Umbilical cord (tissue), 2 donors: ENCODE measurements at places on chromosomes 4 and X.

GRCh38 chr4:144732584-144733428 is 86.8 kb downstream of the HHIP start:
- no peak for DNase-seq

- DNase-seq, result peak; percentile 15
Observed at GRCh38 chrX:40530509-40530908, 50.3 kb upstream of the ATP6AP2 start.

DNA sequence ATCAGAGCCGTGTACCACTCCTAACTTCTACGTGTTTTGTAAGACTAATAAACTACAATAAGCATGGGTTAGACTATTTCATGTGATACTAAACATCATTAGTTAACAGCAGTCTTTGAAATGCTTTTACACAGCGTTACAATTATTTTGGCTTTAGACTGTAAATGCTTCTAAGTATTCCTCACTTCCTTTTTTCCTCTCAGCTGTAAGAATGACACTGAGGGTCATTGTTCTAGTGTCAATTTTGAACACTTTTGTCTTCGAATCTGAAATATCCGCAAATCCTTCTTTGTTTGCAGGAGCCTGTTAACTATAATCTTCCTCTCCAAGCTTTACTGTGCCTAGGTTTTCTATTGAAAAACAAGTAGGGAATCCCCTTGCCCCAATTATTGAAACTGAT is 1.5 kb downstream of the ABCE1 start:
- no peak for DNase-seq

DNA sequence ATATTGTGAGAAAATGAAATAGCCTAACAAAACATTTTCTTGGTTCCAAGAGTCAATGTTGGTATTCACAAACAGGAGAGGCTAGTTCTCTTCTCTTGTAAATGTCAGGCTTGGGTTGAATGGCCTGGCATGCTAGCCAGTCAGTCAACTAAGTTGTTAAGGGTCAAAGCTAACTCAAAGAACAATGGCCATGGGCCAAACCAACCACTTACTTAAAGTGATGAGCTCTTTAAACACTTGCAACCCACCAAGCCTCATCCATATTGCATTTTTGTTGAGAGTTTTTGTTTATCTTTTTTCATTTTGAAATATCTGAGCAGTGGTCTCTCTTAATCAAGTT is 394.5 kb downstream of the RAB28 start:
- no peak for DNase-seq

DNA sequence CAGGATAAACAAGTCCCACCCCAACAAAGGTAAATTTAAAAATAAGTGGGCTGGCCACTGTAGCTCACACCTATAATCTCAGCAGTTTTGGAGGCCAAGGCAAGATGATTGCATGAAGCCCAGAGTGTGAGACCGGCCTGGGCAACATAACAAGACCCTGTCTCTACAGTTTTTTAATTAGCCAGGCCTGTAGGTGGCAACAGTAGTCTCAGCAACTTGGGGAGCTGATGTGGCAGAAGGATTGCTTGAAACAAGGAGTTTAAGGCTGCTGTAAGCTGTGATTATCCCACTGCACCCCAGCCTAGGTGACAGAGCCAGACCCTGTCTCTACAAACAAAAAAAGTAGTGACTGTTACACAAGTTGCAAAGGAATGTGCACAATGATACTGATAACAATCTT is 74.6 kb upstream of the FAAH2 start:
- DNase-seq, result no peak

GRCh38 chrX:30278365-30278764 is 30.8 kb downstream of the NR0B1 start:
- no peak for DNase-seq

DNA sequence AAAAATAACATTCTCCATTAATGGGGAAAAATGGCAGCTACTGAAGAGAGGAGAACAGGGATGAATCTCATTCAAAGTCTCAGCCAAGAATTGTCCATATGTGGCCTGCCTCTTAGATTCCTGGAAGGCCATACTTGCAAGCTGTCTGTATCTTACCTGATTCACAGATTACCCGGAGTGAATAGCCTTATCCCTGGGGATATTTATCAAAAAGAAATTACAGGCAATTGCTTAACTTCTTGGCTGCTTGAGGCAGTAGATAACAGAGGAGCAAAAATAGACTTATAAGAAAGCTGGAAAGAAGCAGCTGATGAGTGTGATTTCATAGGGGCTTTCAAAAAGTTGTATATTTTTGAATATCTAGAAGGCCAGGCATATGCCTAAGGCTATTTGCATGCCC is 68.8 kb upstream of the PPP1R2C start:
- DNase-seq, result peak; percentile 43

DNA sequence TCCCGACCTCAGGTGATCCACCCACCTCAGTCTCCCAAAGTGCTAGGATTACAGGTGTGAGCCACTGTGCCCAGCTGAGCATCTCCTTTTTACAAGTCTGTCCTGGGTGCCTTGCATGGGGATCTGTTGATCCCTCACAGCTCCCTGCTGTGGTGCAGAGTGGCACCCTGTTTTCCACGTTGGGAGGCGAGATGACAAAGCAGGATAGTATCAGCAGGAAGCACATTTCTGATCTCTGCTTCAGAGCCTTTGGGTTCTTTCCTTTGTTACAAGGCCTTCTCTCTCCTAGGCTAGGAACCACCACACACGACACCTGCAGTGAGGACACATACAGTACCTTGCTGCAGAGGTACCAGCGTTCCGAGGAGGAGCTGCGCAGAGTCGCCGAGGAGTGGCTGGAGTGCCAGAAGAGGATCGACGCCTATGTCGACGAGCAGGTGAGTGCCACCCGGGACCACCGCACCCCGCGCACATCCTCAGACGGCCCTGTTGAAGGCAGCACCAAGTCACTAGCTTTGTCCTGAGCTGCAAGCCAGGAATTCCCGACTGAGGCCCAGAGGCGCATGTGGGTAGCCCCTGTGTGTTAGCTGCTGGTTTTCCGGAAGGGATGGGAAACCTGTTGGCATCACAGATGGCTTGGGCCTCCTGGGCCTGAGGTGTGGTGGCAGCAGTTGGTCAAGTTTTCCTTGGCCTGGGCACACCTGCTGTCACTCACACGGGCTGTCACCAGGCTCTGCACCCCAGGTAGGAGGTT is 109.6 kb downstream of the TNIP2 start:
- DNase-seq, result no peak

DNA sequence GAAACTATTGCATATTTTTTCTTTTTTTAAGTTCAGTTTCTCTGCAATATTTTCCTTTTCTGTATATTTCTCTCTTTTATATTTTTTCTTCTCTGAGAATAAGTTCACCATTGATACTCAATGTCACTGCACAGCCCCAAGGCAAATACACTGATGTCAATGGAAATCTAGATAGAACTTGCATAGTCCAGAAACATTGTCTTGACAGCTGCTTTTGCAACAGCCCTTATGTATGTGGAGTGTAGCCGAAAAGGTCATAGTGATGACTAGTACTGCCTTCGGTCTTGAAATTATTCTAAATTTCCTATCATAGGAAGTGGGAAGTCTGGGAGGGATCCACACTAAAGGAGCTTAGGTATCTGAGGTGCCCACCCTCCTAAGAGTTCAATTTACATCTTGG is 150.0 kb downstream of the SPOCK3 start:
- no peak for DNase-seq

DNA sequence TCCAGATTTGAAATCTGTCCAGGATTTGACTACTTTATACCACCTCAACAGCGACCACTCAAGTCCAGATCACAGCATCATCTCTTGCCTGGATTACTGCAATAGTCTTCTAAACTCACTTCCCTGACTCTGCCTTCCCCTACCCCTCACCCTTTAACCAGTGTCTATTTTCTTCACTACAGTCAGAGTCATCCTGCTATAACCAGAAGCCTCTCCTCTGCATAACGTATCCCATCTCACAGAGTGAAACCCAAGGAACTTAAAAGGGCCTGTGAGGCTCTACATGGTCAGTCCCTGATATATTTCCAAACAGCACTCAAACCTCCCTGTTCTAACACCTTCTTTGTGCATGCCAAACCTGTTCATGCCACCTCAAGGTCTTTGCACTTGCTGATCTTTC is 40.7 kb upstream of the SCOC start:
- no peak for DNase-seq

DNA sequence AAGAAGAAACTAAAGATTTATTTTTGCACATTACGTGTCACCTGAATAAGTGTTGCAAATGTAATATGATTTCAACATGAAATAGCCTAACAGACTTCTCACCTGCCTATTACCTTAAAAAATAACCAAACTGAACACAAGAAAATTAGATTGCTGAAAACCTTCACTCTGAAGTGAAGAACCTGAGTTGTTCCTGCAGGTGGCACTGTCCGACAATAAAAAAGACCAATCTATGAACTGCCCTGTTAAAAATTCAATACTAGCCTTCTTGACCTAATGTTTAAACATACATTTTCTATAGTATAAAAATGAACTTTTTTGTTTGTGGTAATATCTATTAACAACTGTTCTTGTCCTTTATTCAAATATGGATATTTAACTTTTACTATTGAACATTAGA is 69.2 kb upstream of the PNPLA4 start:
- DNase-seq, result peak; percentile 42
